ENCODE measurements at places on chromosomes 5 and 9.

DNA sequence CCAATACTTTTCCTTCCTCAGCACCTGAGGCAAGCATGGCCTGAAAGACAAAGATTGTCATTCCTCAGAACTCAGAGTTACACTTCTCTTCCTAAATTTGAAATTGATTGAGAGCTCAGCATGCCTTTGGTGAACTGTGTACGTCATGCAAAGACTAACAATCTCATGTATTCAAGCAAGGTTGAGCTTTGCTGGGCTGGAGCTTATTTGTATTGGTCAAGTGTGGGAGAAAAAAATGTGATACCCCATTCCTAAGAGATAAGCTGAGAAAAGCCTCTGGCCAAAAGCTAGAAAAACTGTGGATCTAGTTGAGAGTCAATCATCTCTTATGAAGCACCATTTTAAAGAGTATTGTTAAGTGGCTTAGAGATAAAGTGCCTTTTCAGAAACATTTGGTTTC, 392.2 kb downstream of the RASEF start:
- no peak for DNase-seq

DNA sequence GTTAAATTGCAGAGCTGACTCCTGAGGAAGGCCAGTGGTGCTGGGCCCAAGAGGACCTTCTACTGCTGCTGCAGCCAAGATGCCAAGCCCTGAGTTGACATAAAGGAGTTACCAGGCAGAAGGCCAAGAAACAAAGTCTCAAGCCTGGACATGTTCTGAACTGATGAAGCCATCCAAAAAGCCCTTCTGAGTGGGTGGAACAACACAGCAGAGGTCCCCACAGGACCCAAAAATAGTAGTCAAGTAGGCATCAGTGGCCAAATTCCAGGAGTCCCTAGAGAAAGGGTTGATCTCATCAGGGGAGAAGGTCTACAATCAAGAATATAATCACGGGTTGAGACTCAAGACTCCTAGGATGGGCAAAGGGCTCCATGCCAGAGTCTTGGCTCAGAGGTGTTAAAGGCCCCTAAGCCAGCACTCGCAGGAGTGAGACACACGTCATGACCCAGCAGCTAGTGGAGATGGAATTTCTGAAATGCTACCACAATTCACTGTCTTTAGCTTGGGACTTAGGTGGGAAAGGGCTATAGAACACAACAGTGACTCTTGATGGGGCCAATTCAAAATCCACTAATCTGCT, 119.7 kb downstream of the FANCC start:
- DNase-seq: no peak

DNA sequence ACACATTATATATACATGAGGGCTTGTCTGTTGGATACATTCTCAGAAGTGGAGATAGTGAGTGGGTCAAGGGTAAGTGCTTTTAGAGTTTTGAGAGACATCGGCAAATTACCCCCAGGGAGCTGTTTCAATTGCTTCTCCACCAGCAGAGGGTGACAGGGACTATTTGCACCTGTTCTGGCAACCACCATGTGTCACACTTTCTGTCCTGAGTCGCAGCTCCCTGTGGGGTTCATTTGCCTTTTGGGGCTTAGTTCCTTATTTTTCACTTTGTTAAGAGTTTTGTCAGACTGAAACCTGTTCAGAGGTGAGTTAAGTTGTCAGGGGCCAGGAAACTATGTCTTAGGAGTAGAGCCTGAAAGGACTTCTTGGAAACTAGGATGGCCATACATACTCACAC, 20.1 kb upstream of the SLC36A1 start:
- DNase-seq: no peak

- DNase-seq: no peak
These were observed 76.2 kb downstream of the SH3TC2 start for GRCh38 chr5:148986636-148987035.

DNA sequence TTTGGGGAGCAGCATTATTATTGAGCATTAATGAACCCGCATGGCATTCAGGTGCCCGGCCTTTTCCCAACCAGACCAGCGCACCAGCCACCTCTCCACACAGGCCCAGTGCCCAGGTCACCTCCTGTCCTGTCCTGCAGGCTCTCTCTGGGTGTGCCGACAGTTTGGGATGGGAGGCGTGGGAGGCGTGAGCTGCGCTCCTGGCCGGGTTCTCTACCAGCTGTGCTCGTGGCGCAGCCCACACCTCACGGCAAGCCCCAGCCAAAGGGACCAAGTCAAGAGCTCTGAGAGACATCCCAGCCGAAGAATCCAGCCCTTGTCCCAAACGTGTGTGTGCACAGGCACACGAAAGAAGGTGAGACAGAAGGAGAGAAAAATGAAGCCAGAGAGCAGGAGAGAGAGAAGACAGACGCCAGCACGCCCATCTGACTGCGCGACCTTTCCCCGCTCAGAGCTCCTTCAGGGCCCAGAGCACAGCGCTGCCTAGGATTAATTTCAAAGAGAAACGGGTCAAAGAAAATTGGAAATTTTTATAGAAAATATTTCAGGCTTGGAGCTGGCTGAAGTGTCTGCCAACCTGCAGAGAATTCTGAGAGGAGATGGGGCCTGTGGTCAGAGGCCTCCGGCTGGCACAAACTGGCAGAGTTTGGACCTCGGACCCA, 81.7 kb downstream of the ADAMTS2 start:
- DNase-seq: no peak

- no peak for DNase-seq
These were observed 94.5 kb upstream of the PPP1R2B start for GRCh38 chr5:156755421-156756087.

- DNase-seq: no peak
These were observed 194.4 kb upstream of the SLC27A6 start for GRCh38 chr5:128770907-128771306.

GRCh38 chr9:133532937-133533668, 1.4 kb upstream of the ADAMTSL2 start:
- peak; percentile 74 for DNase-seq

DNA sequence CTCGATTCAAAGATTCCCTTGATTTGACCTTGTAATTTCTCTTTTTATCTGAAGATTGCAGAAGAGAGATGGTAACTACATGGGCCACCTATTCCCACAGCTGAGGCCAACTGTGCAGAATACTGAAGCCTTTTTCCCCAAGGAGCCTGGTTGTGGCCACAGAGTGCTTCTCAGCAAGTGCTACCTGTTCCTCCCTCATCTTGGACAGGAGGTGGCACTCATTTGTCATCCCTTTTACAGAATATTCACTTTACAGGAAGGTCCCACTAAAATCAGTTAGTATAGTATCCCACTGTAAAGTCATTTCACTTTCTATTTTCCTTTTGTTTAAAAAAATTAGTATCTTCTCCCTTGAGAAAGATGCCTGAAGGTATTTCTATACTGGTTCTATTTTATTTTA, 346.4 kb downstream of the ARL15 start:
- no peak for DNase-seq

DNA sequence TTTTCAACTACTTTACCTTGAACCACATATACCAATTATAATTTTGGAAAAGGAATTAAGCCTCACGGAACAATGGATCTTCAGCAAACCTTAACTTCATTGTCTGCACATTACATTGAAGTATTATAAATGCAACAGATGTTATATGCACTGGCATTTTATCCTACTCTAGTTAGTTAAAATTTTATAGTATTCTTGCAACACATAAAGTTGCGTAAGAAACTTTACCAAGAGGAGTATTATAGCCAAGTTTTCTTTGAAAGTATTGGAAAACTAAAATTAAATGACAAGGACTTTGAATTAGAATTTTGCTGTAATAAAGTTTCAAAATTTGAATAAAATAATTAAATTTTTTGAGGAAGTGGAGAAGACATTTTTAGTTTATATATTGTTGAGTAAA, 63.4 kb upstream of the SREK1 start:
- DNase-seq: no peak

DNA sequence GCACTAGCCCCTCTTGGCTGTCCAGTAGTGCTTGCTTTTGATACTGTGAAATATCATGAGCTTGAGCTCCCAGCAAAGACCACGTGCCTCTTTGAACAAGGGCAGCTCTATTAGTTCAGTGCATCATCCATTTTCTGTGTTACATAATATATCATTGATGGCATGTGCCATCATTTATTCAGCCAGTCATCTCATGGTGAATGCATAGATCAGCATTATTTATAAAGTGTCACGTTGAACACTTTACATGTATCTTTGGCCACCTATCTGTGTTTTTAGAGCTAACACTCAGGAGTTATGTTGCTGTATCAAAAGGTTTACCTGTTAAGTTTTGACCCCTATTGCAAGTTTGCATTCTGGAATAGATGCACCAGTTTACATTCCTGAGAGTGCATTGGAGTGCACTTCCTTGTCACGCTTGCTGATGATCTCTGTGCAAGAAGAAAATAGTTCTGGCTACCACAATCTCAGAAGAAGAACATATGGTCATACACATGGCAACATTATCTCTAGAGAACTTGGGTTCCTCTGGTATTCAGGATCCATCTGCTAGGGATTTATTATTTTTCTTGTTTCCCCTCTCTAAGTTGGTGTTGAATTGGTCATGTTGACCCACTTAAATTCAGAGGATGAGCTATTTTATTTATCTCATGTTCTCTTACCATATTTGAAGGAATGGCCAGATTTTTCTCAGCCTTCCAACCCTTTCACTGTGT, 120.9 kb downstream of the SH3GL2 start:
- no peak for DNase-seq

DNA sequence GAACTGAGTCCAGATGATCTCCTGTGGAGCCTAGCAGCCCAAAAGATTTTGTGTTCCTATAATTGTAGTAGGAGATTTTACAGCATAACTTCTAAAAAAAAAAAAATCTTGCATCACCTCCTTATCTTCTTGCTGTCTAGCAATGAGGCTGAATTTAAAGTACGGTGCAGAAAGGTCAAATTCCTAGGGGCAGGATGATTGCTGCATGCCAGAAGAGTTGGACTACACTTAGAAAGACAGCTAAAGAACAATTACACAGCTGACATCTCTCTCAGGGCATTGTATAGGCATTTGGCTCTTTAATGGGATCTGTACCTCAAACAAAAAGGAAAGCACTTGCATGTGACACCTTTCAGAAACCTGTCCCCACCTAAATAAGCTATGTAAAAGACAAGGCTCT, 443.2 kb downstream of the HCN1 start:
- DNase-seq: no peak

- no peak for DNase-seq
These were observed 132.2 kb upstream of the ASTN2 start for GRCh38 chr9:117546894-117547678.

DNA sequence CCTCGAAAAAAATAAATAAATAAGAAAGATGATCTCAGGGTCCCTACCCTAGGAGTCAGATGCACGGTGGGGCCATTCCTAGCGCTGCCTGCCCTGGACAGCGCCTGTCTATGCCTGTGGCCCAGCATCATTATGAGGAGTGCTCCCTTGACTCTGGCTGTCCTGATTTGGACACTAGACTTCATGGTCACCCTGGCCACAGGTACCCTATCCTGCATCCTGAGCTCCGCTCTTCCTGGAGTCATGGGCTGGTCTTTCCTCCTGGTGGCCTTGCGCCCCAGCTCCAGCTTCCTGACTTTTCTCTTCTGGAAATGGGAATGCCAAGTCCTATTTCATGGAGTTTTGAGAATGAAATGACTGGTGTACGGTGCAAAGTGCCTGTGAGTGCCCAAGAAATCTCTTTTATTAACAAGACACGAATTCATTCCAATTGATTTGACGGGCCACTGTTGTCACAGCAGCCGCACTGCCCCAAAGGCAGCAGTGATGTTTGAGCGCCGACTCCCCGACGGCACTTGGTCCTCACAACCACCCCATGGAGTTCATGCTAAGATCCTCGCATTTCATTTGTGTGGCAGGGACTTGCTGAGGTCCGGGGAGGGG, 564 bp upstream of the AIF1L start:
- DNase-seq: no peak

DNA sequence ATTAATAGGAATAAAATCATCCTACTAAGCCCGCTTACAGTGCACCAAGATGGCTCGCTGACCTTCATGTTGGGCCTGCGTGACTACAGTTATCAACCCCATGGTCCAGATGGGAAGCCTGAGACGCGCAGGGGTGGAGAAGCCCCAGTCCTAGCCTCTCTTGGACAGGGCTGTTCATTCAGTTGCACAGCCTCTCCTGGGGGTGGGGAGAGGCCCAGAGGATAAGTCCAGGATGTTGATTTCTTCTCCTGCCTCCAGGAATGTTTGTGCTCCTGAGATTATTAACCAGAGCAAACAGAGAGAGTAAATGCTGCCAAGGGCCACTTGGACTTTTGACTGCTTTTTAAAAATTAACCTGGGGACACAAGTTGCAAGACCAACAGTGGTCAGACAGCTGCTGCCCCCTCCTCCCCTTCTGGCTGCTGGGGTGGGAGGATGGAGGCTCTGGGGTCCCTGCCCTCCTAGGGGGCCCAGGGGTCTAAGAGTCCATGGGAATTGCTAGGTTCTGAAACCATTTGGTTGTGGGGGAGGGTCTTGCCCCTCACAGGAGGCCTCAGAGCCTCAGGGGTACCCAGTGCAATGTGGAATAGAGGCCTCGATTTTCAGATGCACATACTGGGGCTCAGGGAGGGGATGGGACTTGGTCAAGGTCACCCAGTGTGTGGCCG, 2.8 kb upstream of the AMBP start:
- no peak for DNase-seq

DNA sequence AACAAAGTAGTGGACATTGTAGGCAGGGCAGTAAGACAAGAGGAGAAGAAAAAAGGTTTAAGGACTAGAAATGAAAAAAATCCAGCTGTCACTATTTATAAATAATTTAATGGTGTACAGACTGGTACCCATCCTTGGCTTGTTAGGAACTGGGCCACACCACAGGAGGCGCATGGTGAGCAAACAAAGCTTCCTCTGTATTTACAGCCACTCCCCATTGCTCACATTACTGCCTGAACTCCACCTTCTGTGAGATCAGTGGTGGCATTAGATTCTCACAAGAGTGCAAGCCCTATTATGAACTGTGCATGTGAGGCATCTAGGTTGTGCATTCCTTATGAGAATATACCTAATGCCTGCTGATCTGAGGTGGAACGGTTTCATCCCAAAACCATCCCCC, 62.6 kb upstream of the DMAC1 start:
- no peak for DNase-seq

- no peak for DNase-seq
These were observed 39.2 kb upstream of the EQTN start for GRCh38 chr9:27336126-27336525.

- no peak for DNase-seq
These were observed 135.2 kb downstream of the PCSK1 start for GRCh38 chr5:96297867-96298266.

GRCh38 chr5:89556215-89556913, 673.4 kb upstream of the MEF2C start:
- peak; percentile 15 for DNase-seq

DNA sequence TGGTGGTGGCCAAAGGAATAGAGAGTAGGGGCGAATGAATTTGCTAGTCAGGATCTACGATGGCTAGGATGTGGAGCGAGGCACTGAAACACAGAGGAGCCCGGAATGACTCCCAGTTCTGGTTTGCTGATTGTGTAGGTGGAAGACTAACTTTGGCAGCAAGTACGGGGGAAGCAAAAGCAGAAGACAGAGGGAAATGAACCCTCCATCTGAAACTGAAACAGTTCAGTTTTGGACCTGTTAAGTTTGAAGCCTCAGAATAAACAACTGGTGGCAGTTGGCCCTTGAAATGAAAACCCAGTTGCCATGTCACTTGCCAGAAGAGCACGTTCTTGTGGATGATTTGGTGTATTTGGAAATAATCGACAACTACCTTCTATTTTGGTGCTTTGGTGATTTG, 15.4 kb upstream of the SMIM15 start:
- DNase-seq: no peak
